ENCODE measurements at places on chromosomes 16 and 17. TPM values are rescaled to one million over a fixed set of nuclear protein-coding genes. Genes with fewer than 3 reads are reported as not detected.

DNA sequence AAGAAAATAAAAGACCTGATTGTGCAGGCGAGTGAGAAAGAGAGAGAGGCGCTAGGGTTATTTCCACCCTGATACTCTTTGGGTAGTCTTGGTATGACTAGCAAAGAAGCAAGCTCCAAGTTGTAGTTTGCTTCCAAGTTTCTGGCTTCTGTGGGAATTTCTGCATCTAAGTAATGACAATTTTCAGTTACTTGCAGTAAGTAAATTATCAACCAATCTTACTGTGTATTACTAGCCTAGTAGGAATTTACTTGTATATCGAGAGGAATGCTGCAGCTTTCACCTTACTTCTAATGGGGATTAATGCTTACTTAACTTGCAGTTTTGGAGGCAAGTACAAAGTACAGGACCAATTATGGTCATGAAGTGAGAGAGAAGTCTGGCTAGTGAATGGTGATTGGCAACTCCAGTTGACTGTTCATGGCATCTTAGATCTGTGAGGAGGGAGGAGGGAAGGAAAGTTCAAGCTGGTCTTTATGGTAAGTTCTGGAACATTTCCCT, 31.9 kb downstream of the TENT4B start:
- DNase-seq: no peak

DNA sequence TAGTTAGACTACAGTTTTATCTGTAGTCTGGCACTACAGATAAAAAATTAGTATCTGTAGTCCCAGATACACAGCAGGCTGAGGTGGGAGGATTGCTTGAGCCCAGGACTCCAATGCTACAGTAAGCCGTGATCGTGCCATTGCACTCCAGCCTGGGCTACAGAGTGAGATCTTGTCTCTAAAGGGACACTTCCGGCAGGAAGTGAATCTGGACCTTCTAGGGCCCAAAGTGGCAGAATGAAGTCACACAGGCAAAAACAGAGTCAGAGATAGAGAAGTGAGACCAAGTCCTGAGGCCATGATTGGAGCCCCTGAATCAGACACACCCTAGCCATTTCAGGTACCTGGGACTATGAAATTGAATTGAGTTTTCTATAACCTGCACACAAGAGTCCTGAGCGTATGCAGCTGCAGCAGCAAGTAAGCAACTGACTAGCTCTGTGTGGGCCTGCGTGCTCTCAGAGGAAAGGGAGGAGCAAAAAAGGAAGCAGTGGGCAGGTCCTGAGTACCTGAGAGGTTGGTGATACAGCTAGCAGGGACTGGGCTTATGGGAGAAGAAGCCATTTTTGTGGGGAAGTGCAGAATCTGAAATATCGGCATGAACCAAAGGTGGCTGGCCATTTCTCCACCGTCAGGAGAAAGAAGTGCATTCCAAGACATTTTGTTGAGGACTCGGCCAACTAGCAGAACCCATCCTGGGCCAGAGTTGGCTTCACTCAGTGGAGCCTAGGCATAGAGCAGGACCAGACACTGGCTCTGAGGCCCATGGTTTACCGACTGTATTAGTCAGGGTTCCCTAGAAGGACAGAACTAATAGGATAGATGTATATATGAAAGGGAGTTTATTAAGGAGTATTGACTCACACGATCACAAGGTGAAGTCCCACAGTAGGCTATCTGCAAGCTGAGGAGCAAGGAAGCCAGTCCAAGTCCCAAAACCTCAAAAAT, 27.2 kb upstream of the BRD7 start:
- peak; percentile 32 for DNase-seq

- DNase-seq: no peak
Measured at GRCh38 chr17:12851901-12852435, 62.7 kb downstream of the ARHGAP44 start.

DNA sequence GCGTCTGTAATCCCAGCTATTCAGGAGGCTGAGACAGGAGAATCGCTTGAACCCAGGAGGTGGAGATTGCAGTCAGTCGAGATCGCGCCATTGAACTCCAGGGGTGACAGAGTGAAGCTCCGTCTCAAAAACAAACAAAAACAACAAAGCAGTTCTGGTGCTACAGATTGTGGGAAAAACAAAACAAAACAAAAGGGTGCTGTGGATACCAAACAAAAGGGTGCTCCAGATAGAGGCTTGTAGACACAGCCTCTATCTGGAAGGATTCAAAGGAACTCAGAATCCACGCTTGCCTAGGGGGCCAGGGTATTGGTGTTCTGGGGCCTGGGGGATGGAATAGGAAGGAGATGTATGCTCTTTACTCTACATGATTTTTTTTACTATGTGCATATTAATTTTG, 2.5 kb downstream of the MYLK3 start:
- no peak for DNase-seq

GRCh38 chr17:68611353-68612208, 10.4 kb upstream of the FAM20A start:
- DNase-seq: no peak

DNA sequence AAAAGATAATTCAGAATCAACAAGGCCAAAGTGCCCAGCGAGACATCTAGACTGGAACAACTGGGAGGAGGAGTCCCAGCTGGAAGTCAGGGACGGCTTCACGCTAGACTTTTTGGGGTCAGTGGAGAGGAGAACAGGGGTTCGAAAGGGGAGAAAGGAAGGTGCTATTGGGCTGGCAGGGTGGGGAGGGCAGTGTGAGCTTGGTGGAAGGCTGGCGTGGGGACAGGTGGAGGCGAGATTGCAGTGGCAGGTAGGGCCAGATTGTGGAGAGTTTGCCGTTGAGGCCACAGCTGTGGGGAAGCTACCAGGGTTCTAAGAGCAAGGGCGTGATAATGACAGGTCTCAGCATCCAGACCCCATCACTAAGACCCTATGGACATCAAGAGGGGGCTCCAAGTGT, 10.5 kb downstream of the SDK2 start:
- DNase-seq: no peak

DNA sequence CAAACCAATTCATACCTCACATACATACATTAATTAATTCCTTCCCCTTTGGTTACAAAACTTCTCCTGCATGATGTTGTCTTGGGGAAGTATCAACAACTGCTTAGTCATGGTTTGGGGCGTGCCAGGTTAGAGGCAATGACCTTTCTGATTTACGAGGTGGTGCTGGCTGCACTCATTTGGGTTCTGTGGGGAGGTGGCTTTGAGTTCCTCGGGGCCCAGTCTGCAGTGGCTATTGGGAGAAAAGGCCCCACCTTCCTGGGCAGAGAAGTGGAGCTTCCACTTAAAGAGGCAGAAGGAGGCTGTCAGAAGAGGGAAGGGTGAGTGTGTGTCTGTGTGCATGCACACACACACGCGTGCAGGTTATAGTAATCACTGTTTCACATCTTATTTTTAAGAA, 10.2 kb upstream of the ETV4 start:
- DNase-seq: no peak

DNA sequence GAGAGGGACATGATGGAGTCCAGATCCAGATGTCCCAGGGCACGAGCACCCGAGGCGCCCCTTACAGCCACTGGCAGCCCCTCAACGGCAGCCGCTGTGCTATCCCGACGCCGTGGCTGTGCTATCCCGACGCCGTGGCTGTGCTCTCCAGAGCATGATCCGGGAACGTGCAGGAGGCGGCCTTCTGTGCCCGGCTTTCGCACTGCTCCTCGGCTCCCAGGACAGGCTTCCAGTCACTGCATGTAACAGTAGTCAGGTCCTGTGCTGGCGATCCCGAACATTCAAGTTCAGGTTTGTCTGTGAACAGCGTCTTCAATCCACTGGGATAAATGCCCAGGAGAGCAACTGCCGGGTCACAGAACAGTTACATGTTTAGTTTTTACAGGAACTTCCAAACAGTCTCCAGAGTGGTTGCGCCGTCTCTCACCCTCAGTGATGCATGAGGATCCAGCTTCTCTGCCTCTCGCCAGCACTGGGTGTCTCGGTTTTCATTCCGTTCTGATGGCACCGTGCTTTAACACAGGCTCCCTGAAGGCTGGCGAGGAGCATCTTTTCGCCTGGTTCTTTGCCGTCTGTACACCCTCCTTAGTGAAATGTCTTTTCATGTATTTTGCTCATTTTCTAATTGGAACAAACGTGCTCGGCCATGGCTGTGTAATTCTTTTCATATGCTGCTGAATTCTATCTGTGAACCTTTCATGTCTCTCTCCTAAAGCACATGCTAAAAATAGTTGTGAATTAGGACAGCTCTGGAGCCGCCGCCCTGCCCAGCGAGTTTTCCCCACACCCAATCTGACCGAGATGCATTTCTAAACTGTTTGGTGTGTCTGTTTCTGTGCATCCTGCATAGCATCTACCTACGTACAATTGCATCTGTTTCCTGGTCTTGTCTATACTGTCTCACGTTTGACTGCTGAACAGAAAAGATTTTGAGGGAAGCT, 72.6 kb upstream of the METRNL start:
- DNase-seq: no peak

- no peak for DNase-seq
Measured at GRCh38 chr16:84334482-84334881, 33.9 kb upstream of the ATP2C2 start.

- no peak for DNase-seq
Measured at GRCh38 chr16:12340151-12340733, 363.7 kb downstream of the SNX29 start.

- no peak for DNase-seq
Measured at GRCh38 chr17:17191346-17191792, 14.8 kb downstream of the PLD6 start.

GRCh38 chr16:19382887-19383816, 34.5 kb upstream of the TMC5 start:
- no peak for DNase-seq

DNA sequence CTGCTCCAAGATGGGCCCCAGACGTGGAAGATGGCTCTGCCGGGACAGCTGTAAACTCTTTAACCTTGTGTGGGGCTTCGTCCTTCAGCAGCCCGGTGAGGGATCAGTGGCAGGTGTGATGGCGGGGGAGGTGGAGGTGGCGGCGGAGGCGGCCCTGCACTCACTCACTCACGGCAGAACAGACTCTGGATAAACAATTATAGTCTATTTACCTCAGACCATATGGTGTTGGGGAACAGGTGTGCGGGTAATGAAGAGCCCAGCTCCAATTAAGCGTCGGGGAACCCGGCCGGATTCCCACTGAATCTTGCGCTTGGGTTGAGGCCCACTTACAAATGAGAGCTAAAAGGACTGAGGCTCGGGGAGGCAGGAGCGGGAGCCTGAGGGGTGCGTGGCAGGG, 104.3 kb upstream of the SDK2 start:
- no peak for DNase-seq

- DNase-seq: no peak
Measured at GRCh38 chr16:62404842-62405611, 368.8 kb upstream of the CDH8 start.

GRCh38 chr17:38660097-38661025, 14.4 kb downstream of the EPOP start:
- DNase-seq: no peak

- DNase-seq: no peak
Measured at GRCh38 chr16:6095414-6095813, 997.8 kb upstream of the EEF2KMT start.

DNA sequence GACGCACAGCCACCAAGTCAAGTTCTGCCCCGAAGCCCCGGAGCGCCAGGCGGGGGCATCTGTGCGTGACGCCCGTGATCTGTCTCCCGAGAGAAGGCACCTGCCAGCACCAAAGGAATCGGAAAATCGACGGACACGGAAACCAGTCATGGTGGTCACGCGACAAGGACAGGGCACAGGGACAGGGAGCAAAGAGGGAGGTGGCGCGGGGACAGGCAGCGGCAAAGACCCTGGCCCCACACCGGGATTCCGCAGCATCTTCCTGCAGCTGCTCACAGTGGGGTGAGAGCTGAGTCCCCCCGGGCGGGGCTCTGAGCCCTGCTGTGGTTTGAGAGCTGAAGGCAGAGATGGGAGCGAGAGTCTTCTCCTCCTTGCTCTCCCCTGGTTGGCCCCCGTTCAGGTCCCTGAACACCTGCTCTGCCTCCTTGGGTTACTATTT, 56.4 kb downstream of the ABR start:
- DNase-seq: no peak

DNA sequence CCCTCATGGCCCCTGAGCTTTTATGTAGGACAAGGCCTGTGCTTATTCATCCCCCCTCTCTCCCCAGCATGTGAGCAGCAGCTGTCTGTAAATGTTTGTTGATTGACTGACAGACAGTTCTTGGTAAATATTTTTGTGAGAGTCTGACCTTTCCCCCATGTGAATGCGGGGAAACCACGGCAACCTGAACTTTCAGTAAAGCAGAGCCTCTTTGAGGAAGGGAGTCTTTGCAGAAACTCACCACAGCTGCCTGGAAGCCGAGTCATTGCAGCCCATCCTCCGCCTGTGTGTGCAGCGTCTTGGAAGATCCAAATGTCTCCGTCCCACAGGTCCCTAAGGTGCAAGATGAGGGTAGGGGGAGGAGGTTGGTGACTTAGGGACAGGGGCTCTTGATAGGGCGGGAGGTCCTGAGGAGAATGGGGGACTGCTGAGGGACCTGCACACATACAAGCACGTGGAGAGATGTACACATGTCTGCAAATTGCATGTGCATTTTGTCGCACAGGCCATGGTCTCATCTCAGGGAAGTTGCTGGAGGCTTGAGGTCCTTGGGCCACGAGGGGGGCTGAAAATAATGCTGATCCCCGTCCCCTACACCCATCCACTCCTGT, 23.0 kb upstream of the IL21R start:
- no peak for DNase-seq

DNA sequence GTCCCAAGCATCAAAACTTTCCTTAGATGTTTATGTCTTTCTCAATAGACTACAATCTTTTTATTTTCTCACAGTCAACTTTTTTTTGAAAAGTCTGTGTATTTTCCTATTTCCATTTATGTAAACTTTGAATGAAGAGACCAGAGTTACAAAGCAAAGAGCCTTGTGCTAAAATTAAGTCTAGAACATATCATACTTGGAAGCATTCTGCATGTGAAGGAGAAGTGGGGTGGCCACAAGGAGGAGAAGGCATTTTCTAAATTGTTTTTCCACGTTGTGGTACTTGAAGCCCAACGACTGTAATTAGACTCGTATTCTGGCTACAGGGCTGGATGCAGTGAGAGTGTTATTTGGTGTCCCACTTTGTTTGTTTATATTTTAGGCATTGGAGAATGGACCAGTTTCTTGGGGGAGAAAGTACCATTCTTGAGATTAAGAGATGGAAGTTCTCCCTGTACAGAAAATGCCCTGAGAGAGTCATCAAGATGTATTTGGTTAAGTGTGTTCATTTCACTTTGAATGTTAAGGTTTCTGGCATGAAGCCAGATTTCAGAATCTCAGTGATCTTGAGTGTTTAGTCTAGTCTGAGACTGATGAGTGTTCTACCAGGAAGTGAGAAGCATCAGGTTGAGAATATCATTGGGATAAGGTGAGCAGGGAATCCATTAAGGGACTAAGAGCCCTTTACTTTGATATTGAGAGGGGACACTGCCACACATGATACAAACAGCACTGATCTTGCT, 71.6 kb downstream of the MAP2K6 start:
- DNase-seq: no peak

GRCh38 chr16:89442990-89443726, 47.2 kb downstream of the ANKRD11 start:
- no peak for DNase-seq

- DNase-seq: no peak
Measured at GRCh38 chr17:5560361-5560988, 23.8 kb downstream of the NLRP1 start.

- peak; percentile 10 for DNase-seq
Measured at GRCh38 chr16:66695471-66695934, 1.0 kb downstream of the CMTM4 start.

The MAP2K3 gene
- total RNA-seq: 52.6 TPM

The NPLOC4 gene
- total RNA-seq: 105 TPM

The EPOP gene
- total RNA-seq: 0.09 TPM

The KRT32 gene
- not detected for total RNA-seq

The RNF43 gene
- total RNA-seq: 1.2 TPM

The TMC5 gene
- total RNA-seq: not detected

The TP53 gene
- 97.4 TPM for total RNA-seq

The HSD3B7 gene
- total RNA-seq: 4.3 TPM

The CLEC18B gene
- total RNA-seq: 1.3 TPM

The DNAH2 gene
- not detected for total RNA-seq

Measured in CD4-positive, alpha-beta memory T cell (primary cell).